ENCODE measurements at places on chromosomes 5 and 9.

- DNase-seq, result no peak
These were observed 33.1 kb upstream of the ZNF462 start for GRCh38 chr9:106829666-106830408.

DNA sequence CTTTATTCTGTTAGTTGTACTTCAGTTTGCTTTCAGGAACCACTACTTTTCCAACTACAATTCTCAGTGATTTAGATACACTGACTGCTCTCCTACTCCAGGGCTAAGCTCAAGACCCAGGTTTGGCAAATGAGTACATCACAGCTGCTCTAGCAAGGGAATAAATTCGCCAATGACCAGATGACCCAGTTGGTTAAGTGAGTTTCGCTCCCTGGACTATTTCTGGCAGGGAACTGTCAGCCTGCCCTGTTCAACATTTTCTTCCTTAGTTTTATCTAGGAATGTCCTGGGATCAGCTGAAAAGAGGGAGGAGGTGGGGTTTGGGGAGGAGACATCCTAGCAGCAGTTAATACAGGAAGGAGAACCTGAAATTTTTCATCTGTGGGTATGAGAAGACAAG is 6.4 kb upstream of the STARD4 start:
- DNase-seq, result no peak

DNA sequence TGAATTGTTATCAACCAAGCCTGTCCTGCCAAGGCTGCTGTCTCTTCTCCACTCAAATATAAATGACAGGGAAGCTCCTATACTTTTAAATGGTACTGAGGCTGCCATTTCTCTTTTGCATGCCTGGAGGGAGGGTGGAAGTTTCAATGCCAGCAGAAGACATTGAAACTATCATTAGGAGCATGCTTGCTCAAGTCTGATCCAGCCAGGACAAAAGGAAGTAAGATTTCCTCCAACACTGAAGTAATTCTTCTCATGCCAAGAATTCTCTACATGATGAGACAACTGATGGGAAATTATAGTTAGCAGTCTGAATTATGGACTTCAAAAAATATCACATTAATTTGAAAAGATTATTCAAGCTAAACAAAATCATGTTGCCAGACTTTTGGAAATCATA is 5.4 kb downstream of the SPINK6 start:
- DNase-seq, result no peak

GRCh38 chr5:135650081-135650480 is 71.3 kb upstream of the CXCL14 start:
- no peak for DNase-seq

All from stimulated activated CD4-positive, alpha-beta T cell treated with anti-CD3 and anti-CD28 coated beads, Interleukin-12 subunit alpha, Interleukin-12 subunit beta, amount 100 ng/mL, for 48 hours (primary cell).